ENCODE measurements at places on chromosomes 7 and 10. TPM values are rescaled to one million over a fixed set of nuclear protein-coding genes. Genes with fewer than 3 reads are reported as not detected.

SBDS gene
- total RNA-seq = 104 TPM

HUS1 gene
- 33.9 TPM for total RNA-seq

GRCh38 chr7:155123413-155123812 lies 53.3 kb downstream of the HTR5A start:
- no peak for DNase-seq

DNA sequence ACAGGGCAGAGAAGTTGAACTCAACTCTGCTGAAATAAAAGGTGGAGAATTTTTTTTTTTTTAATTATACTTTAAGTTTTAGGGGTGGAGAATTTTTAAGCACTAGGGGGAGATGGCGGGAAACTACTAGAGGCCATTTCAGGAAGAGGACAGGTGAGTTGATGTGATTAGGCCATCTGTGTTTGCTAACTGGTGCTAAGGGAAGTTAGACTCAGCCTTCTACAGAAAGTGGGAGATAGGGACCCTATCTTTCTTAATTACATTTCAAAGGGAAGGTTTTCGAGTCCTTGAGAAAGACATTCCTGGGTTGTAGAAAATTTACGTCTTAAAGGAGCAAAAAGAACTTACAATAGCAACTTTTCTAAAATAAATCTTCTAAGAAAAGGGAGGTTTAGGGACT lies 124.8 kb downstream of the LHFPL3 start:
- no peak for DNase-seq

DNA sequence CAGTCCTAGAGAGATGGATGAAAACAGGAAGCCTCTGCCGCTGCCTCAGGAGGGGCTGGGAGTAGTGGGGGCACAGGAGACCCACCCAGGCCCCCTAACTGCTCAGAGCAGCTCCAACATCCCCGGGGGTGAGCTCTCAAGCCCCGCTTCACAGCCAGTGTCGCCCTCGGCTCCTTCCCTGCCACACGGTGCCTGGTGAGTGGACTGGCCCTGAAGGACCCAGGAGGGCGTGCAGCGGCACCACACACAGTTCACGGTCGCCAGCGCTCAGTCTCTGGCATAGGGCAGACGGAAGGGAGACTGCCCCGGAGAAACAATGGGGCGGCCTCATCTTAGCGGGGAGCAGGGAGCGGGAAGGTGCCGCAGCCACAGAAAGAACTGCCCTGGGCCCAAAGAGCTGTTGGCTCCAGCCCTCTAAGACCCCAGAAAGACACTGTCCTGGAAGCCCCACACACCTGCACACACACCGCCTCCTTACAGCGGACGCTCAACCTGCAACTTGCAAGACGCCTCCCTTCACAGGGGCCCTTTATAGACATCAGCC lies 1.2 kb downstream of the CLDN15 start:
- DNase-seq = no peak

ABCC2 gene
- 0.24 TPM for total RNA-seq

C10orf62 gene
- total RNA-seq = not detected
